ENCODE measurements at places on chromosomes 2 and 18.

DNA sequence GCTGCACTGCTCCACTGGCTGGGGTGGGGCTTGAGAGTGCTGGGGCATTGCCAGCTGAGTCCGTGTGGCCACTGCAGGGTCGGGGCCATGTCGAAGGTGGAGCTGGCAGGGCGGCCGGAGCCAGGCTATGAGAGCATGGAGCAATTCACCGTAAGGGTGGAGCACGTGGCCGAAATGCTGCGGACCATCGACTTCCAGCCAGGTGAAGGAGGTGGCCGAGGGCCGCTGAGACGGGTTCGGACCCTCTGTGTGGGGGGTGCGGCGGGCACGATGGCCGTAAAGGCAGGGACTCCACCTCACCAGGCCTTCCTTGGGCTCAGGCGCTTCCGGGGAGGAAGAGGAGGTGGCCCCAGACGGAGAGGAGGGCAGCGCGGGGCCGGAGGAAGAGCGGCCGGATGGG is 2.1 kb downstream of the UCN start:
- no peak for DNase-seq

- no peak for DNase-seq
These were observed 135.9 kb downstream of the RHBDD1 start for GRCh38 chr2:226971770-226972169.

- DNase-seq: no peak
These were observed 195.9 kb downstream of the SH3RF3 start for GRCh38 chr2:109324861-109325260.

- no peak for DNase-seq
These were observed 147.0 kb downstream of the PID1 start for GRCh38 chr2:229124136-229124535.

GRCh38 chr18:36519358-36519757 is 221.8 kb downstream of the FHOD3 start:
- DNase-seq: no peak

DNA sequence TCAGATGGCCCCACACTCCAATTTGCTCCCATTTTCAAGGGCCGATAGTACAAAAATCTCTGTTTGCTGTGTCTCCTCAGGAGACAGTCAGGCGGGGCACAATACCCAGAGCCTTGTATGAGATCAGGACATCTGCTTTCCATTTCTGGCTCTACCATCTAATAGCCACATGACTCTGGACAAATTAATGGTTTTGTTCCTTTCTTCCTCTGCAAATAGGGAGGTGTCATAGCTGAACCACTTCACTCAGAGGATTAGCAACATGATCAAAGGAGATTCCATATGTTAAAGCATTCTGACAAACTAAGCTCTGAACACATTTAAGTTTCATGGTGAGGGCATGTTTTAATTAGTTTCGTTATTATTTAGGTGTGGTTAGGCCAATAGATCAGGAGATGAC is 602.1 kb upstream of the SYT4 start:
- DNase-seq: no peak
